ENCODE measurements at places on chromosomes 11 and 22.

- DNase-seq, result no peak
Observed at GRCh38 chr22:30452861-30453260, 19.0 kb downstream of the SEC14L3 start.

GRCh38 chr11:2156416-2157182 lies 4.4 kb downstream of the INS start:
- DNase-seq, result no peak

DNA sequence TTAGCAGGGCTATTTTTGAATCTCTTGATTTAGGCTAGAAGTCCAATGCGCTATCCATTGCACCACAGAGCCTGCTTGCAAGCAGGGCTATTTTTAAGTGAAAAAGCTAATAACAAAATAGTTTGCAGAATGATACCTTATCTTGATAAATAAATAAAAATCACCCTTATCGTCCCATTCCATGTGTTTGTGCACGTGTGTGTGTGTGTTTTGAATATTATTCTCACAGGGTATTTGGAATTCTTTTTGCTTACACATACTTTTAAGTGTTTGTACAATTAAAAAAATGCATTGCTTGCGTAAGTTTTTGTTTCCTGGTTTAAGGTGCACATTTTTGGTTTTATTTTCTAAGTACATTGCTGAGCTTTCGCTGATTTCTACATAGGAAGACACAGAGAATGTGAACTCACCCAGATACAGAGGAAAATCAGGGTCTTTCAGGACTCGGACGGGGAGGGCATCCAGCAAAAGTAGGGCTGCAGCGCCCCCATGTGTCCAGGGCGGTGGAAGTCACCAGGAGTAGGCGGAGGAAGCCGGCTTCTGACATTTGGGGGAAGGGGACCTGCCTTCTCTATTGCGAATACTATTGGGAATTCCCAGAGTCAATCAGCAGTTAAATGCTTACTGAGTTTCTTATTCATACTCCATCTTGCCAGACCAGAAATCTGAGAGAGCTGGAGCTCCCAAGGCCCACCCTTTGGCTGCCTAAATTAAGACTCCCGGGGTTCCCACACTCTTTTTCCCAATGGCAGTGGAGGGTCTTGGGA lies 27.3 kb downstream of the SLC1A2 start:
- peak; percentile 52 for DNase-seq

DNA sequence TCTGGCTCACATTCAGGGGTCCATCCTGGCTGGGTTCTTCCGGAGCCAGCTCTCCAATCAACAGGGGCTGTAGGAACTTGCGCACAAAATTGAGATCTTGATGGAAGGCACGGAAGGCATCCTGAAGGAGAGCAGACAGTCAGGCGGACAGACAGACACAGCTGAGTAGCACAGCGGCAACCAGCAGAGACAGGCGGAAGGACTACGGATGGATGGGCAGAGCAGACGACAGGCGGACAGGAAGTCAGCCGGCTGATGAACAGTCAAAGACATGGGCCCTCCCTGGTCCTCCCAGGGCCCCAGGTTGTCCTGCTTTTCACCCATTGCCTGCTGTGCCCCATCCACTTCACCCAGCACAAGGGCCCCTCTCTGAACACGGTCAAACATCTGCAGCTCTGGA lies 11.3 kb downstream of the FADS3 start:
- DNase-seq, result no peak

DNA sequence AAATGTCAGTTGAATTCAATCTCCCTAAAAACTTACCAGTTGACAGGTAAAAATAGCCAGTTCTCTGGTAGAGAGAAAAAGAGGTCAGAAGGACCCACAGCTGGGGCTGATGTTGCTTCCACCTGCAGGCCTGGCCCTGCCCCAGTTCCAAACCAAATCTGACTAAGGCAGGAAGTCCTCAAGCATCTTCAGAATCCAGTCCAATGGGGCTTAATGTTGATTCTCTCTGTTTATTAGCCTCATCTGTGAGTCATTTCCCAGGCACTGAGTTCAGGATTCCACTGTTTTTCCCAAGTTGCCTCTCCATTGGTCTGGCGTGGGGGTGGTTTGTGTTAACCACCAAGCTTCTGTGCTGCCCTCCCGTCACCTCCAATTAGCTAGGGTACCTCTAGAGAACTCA lies 601.8 kb downstream of the INSC start:
- no peak for DNase-seq

DNA sequence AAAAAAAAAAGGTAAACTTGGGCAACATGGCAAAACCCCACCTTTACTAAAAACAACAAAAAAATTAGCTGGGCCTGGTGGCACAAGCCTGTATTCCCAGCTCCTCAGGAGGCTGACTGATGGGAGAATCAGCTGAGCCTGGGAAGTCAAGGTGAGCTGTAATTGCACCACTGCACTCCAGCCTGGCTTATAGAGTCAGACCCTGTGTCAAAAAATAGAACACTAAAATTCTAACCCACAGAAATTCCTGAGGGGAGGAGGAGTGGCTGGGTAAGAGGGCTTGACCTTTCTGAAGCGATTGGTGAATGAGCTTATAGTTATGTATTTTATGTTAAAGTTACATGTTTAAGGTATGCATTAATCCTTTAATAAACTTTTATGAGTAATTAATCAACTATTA lies 53.3 kb downstream of the FAT3 start:
- DNase-seq, result no peak

GRCh38 chr11:21785351-21785750 lies 407.5 kb upstream of the ANO5 start:
- DNase-seq, result no peak

GRCh38 chr11:68818181-68818580 lies 23.5 kb downstream of the CPT1A start:
- no peak for DNase-seq

DNA sequence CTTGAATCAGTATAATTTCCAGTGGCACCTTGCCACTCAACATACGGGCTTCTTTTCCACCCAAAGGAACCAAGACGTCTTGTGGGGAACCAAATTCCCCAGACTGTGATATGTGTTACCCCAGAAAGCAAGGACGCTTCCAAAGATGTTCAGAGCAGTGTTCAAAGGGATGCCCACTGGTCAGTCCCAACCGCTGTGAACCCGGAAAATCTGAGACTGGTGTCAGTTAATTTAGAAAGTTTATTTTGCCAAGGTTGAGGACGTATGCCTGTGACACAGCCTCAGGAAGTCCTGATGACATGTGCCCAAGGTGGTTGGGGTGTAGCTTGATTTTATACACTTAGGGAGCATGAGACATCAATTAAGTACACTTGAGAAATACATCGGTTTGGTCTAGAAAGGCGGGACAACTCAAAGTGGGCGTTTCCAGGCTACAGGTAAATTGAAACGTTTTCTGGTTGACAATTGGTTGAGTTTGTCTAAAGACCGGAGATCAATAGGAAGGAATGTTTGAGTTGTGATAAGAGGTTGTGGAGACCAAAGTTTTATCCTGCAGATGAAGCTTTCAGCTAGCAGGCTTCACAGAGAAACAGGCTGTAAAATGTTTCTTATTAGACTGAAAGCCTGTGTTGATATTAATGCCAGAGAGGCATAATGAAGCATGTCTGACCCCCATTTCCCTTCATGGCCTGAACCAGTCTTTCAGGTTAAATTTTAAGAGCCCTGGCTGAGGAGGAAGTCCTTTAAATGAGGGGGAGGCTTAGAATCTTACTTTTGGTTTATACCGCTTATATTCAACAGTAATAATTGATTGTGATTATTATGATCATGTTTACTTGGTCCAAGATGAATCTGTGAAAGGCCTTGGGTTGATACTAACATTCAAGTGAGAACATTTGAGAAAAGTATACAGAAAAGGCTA lies 6.8 kb downstream of the APOL3 start:
- no peak for DNase-seq

GRCh38 chr11:116691771-116692177 lies 81.0 kb downstream of the BUD13 start:
- no peak for DNase-seq

- DNase-seq, result no peak
Observed at GRCh38 chr11:59615120-59615636, 396 bp downstream of the OSBP start.

DNA sequence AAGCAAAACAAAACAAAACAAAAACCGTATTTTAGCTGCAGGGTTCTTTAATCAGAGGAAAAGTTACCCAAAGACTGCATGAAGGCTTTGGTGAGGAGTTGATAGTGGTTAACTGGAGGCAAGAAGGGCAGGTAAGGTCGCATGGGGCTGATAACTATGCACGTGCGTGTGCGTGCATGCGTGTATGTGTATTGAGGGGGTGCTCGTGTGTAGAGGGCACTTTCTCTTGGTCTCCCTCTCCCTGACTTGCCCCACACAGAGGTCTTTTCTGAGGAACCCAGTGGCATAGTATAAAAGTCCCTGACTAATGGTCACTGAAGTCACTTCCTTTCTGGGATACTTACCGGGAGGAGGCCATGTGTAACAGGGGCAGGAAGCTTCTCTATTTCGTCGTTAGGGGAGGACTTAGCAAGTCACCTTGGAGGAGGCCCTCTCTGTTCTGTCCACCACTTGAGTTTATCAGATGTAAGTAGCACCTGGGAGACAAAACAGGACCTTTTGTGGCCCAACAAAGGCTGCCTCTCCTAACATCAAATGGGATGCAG lies 20.1 kb upstream of the FCHSD2 start:
- DNase-seq, result no peak

DNA sequence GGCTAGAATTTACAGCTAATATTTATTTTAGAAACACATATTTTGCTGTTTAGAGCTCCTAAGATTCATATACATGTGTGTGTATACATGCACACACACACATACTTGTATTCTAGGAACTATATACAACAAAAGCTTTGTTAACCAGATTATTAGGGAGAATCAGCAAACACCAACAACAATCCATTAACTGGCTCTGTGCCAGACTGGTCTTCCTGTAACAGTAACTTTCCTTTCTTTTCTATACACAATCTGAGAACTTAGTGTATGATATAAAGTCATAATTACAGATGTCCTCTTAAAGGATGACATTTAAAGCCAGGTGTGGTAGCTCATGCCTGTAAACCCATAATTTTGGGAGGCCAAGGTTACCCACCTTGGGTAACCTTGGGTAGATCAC lies 49.5 kb upstream of the CLNS1A start:
- no peak for DNase-seq

GRCh38 chr11:44775366-44775984 lies 48.7 kb downstream of the TSPAN18 start:
- DNase-seq, result no peak

GRCh38 chr11:7575841-7576725 lies 62.3 kb downstream of the PPFIBP2 start:
- no peak for DNase-seq

DNA sequence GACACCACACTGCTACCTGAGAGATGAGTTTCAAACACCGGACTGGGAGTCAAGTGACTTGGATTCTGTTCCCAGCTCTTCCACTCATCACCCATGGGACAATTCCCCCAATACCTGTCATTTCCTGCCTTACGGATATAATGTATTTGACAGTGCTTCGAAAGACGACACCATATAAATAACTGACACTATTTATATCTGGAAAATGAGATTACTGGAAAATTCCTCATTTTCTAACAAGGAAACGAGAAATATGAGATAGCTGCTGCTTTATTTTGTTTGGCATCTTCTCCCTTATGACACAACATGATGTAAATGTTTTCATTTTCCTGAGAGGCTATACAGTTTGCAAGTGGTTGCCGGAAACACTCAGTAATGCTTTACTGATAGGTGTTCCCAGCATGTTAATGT lies 8.6 kb downstream of the HSCB start:
- DNase-seq, result peak; percentile 53

GRCh38 chr22:49497266-49497665 lies 330.4 kb downstream of the BRD1 start:
- no peak for DNase-seq

- DNase-seq, result no peak
Observed at GRCh38 chr11:69941546-69942332, 122.5 kb upstream of the FGF3 start.

- no peak for DNase-seq
Observed at GRCh38 chr11:35792846-35793192, 130.2 kb downstream of the TRIM44 start.

DNA sequence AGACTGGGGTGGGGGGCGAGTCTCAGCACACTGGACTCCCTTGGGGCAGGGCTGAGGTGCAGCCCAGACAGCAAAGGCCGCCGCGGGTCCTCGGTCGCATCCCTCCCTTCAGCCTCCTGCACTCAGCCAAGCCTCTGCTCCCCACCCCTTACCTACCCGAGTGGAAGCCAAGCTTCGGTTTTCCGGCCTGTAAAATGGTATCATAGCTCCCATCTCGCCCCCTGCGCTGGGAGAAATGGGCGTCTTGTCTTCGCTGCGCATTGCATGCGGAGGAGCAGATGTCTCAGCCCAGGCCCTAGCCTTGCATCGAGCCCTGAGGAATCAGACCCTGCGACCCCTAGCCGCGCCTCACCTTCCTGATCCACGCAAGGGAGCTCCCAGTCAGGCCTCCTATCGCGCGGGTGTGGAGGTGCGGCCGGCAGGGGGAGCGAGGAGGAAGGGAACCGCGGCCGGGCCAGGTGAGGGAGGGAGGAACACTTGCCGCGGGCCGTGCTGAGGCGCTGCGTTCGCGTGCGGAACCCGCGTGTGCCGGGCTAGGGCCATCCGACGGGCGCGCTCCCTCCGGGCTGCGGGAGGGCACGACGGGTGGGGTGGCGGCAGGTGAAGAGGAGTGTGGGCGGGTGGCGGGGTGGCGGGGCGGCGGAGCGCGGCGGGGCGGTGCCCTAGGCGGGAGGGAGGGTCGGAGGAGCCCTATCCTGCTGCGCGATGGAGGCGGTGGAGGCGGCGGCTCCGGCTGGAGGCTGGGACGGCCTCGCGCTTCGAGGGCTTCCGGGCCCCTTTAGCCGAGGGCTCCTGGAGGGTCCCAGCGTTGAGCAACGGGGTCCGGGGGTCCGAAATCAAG lies 4.1 kb upstream of the TBX1 start:
- DNase-seq, result no peak

DNA sequence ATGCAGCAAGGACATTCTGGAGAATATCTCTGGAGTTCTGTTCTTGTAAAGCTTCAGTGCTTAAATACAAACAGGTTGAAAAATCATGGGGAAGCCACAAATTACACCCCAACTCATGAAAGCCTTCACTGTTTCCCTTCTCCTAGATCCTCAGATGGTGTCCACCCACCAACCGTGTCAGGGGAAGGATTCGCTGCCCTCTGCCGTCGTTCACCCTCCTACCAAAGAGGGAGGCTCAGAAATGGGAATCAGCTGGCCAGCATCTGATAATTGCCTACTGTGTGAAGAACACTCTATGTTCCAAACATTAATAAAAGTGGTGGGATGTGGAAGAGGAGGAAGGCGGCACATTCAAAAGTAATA lies 7.4 kb upstream of the HEPACAM start:
- no peak for DNase-seq

DNA sequence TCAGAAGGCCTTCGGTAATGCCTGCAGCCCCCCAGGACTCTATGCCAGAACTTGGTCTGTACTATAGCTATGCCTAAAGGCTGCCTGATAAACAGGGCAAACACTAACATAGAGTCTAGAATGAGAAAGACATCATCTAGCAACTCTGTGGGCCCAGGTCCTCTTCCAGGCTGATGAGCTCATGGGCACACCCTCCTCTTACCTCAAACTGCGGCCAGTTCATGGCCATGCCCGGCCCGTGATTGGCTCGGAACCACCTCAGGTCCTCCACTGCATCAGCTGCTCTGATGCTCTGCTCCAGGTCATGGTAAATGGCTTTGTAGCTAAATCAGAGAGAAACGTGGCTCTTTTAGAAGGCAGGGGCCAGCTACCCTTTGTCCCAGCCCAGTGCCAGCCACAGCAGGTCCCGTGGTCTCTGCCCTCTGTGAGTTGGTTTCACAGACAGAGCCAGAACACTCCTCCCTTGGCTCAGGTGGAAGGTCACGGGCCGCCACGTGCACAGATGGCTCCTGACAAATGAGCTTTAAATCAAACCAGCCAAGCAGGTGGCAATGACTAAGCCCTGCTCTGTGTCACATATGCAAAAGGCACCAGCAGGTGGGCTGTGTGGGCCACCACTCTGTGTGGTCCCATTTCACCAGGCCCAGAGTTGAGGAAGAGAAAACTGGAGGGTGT lies 25.0 kb upstream of the ARFGAP3 start:
- DNase-seq, result no peak
